ENCODE measurements at places on chromosomes 1 and 21.

- no peak for DNase-seq
These were observed 8.2 kb upstream of the TARBP1 start for GRCh38 chr1:234486858-234487840.

DNA sequence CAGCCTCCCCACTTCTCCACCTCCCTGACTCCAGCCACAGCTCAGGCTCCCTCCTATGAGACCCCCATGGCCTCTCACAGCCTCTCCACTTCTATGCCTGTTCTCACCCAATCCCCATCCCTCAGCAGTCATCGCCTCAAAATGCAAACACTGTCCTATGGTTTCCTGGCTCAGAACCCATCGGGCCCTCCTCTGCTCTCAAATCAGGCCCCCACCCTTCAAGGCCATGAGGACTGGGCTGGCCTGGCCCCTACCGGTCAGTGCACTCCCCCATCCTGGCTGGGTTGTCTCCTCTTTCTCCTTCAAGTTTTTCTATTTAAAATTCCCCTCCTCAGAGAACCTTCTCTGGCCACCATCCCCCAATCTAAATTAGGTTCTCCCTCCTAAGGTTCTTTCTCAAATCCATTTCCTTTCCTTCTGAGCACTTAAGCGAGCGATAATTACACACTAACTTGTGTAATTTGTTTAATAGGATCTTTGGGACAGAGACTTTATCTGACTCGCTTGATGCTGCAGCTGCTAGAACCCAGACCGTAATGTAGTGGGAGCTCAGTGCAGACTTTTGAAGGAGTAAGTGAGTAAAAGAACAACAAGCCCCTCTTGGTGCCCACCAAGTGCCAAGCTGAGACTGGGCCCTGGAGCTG is 347.2 kb downstream of the MATN1 start:
- no peak for DNase-seq

DNA sequence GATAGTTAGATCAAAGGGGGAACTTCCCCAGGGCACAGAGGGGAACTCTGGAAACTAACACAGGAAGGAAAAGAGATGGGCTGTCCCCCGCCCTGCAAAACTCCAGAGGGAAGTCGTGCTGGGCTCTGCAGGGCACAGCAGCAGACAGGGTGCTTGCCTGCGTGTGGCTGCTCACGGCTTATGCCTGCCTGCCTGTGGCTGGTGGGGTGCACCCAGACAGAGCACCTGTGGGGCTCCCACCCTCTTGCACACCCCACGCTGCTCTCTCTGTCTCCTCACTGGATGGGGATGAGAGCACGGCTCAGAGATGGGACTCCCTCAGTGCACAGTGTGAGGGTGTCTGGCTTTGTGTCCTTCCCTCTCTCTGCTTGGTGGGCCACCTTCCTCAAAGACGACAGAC is 13.5 kb upstream of the ETV3L start:
- DNase-seq = no peak

GRCh38 chr1:243982447-243983018 is 68.5 kb upstream of the ZBTB18 start:
- no peak for DNase-seq

DNA sequence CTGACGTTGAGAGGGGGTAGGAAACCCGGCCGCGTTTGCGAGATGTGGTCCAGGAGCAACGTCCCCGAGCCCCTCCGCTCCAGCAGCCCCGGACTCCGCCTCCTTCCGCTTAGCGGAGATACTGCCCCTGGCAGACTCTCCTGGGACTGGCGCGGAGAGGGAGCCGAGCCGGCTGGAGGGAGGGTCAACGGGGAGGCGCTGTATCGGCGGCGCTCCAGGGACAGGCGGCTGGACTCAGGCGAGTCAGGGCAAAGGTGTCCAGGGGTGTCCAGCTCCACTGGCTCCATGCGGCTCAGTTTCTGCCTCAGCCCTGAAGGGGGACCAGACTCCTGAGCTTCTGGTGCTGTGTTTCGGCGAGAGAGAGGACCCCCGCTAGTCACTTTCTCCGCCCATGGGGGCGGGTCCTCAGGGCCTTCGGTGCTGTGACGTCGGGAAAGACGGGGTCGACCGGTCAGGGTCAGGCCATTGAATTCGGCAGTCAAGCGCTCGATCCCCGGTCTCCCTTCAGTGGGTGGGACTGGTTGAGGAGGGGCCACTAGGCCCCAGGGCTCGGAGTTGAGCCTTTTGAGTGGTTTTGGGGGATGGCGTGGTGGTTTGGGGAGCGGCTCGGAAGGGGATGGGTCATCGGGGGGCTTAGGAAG is 2.8 kb upstream of the LIX1L start:
- no peak for DNase-seq

- no peak for DNase-seq
These were observed 13.9 kb upstream of the CTSE start for GRCh38 chr1:206037581-206037980.

DNA sequence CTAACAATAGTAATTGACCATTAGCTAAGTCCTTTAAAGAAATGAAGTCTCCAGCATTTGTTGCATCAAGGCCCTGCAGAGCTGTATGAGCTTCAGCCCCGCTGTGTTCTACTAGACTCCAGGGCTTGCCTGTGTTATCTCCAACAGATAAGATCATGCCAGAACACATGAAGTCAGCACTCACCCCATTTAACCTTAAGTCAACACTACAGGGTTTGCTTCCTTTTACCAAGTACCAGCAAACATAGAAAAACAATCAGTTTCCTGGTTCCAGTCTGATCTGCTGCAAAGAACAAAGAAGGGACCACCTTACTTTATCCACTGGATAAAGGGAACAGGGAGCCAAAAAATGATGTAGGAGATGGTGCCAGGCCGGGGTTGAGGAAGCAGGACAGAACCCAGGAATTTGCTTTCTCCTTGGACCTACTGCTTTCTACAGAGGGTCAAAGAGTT is 41.3 kb upstream of the ENAH start:
- DNase-seq = no peak

GRCh38 chr1:91015358-91015780 is 6.5 kb downstream of the ZNF644 start:
- no peak for DNase-seq

GRCh38 chr21:46477765-46478164 is 19.1 kb downstream of the DIP2A start:
- no peak for DNase-seq

GRCh38 chr1:36961062-36961615 is 73.2 kb downstream of the GRIK3 start:
- no peak for DNase-seq

DNA sequence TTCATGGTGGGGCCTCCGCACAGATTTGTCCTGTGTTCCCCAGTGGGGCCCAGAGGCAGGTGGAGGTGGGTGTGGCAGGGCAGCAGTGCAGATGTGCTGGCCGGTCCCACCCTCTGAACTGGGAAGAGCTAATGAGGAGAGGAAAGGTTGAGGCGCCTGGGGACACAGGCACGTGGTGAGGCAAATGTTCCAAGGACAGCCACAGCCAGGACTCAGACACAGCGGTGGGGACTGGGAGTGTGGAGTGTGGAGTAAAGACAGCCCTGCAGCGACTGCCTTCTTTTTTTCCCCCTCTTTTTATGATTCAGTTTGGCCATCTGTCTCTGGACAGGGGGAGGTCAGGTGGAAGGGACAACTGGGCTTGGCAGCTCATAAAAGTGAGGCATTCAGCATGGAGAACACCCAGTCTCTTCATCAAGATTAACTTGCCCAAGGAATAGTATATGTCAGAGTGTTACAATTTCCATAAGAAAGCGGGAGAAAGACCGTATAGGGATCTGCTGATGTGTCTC is 104.2 kb upstream of the GCLM start:
- DNase-seq = no peak

DNA sequence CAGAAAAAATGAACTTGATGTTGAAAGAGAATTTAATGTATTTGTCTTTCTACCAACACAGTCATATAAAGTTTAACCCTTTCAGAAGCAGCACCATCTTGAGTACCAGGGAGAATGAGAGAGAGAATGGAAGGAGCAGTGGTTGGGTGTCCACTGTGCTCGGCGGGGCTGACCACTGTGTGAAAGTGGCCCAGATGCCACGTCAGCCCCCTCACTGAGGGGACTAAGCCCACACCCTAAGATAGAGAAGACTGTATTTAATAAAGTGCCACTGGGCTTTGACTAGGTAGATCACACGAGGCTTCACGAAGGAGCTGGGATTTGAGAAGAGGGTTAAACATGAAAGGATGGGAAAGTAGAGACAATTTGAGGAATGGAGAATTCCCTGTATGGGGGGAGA is 31.2 kb downstream of the BATF3 start:
- DNase-seq = no peak

- DNase-seq = no peak
These were observed 556 bp downstream of the WDR77 start for GRCh38 chr1:111448482-111448917.

DNA sequence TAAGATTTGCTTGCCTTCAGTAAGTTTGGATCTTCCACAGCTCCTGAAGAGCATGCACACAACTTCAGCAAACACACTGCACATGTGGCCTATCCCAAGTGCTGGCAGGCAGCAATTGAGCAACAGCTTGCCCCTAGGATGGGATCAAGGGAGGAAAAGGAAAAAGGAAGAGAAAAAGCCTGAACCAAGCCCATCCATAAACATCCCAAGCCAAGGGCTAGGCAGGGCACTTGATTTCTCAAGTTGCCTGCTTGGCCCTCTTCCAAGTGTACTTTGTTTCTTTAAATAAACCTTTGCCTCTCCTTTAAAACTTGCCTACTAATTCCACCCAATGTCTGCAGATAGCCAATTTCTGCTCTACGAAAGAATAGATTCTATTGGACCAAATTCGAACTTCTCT is 49.0 kb upstream of the OLFM3 start:
- DNase-seq = no peak

GRCh38 chr1:227894831-227895451 is 52.8 kb downstream of the WNT9A start:
- no peak for DNase-seq

DNA sequence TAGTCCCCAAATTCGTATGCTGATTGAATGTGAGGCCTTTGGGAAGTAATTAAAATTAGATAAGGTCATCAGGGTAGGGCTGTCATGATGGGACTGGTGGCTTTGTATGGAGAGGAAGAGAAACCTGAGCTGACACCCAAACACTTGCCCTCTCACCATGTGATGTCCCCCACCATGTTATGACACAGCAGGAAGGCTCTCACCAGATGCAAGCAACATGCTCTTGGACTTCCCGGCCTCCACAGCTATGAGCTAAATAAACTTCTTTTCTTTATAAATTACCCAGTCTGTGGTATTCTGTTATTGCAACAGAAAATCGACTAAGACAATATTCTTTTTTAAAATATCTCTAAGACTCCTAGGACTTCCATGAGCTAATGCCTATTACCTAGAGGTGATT is 43.6 kb upstream of the GUCA2B start:
- no peak for DNase-seq

GRCh38 chr1:4594286-4594991 is 60.0 kb upstream of the AJAP1 start:
- no peak for DNase-seq

- no peak for DNase-seq
These were observed 48.1 kb downstream of the PTPRU start for GRCh38 chr1:29284286-29284960.

DNA sequence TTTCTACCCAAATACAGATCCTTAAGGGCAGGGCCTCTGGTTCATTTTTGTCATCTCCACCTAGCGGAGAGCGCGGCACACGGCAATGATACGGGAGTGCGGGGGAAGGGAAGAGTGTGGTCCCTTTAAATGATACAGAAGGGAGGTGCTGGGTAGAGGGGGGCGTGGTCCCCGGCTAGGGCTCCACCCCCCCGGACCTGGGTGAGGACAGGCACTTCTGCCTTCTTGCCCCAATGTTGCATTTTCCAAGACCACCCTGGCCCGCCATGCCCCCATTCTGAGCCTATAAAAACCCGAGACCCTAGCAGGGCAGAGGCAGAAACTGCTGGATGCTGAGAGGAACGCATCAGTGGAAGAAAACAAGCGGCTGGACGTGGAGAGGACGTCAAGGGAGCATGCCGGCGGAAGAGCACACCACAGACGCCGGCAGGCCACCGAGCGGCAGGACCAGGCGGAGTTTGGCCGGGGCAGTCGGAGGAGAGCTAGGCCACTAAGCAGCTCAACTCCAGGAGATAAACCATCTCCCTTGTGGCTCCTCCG is 30.0 kb downstream of the LRRC3 start:
- DNase-seq = no peak

- no peak for DNase-seq
These were observed 201.7 kb downstream of the ROR1 start for GRCh38 chr1:63975481-63975880.

DNA sequence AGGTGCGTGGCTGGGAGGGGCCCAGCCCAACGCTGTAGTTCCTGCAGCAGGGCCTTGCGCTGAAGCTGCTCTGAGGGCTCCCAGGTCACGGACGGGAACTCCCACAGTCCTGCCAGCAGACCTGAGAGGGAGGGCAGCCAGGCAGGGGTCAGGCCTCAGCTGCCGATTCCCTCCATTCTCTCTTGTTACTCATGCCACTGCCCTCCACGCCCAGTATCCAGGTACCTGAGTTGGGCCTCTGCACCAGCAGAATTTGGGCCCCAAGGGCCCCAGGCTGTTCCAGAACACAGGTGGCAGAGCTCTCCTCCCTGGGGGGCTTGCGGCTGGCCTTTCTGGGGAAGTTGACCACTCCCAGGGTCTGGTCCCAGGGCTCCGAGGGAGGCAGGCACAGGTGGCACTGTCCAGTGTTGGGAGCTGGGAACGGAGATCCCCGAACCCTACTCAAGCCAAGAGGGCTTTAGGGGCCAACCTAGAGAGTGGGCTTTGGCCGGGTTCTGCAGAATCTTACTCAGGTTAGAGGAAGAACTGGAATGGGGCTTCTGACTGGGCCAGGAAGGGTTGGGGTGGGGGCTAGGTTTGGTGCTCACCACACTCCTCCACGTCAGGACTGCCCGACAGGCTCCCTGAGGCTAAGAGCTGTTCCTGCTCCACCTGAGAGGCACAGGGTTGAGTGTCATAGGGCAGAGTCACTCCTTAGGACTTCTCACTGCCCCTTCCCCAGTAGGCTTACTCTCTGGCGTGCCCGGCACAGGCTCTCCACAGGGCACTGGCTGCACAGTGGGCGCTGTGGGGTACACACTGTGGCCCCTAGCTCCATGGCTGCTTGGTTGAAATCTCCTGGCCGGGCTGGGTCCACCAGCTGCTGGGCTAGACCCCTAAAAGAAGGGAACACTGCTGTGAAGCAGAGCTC is 5.0 kb downstream of the HPDL start:
- DNase-seq = no peak

DNA sequence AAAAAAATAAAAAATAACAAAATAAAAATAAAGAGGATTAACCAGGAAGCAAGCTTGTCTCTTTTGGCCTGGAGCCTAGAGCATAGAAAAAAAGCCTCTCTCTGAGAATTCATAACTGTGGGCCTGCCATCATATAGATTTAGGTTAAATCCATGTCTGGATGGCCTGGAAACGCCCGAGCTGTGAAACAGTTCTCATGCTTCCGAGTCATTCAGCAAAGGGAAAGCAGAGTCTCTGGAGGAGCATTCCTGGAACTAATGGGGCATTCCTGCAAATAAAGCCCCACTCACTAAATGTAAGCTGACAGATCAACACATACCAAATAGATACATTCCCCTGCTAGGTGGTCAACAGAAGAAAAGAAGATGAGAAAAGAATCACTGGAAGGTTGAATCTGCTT is 75.8 kb upstream of the GNG4 start:
- no peak for DNase-seq

All from stimulated activated CD4-positive, alpha-beta T cell treated with anti-CD3 and anti-CD28 coated beads, TNF-alpha, amount 100 ng/mL, for 48 hours (primary cell).